RPMI8226 (cell line): ENCODE measurements at places on chromosomes 16 and 17.

DNA sequence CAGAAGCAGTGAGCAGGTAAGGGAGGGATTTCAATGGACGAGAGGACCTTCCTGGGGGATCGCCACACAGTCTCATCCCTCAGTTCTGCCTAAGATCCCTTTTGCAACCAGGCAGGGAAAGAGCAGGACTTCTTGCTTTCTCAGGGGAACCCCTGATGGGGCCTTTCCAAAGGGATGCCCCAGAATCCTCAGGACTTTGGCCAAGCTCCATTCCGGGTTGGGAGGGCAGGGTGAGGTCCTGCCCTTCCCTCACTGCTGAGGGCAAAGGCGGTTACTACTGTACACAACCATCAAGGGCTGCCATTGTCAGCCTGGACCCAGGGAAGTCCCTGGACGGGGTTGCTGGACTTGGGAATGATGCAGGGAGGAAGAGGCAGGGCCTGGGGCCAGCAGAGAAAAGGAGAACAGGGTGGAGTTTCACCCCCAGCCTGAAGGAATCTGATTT lies 9.7 kb downstream of the PRR29 start:
- no peak for DNase-seq

- no peak for DNase-seq
Observed at GRCh38 chr17:37604556-37604955, 4.7 kb downstream of the SYNRG start.

GRCh38 chr17:81031566-81032550 lies 3.1 kb upstream of the BAIAP2 start:
- no peak for DNase-seq

- no peak for DNase-seq
Observed at GRCh38 chr16:10088380-10088793, 93.8 kb downstream of the GRIN2A start.

DNA sequence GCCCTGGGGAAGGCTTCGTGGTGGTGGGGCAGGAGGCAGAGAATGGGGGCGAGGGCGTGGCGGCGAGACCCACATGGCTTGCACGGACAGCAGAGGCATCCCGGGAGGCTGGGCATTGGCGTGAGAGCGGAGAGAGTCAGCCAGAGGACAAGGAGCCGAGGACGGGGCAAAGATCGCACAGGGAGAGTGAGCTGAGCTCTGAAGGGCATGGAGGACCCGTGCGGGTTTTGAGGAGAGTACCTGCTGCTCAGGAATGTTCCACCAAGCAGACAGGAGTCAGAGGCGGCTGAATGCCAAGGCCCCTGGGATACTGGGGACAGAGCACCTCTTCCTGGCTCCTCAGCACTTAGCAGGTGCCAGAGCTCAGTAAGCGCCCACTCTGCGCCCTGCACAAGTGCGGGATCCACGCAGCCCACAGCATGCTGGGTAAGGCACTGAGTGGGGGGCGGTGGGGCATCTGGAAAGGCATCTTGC lies 47.8 kb downstream of the ARHGAP27 start:
- no peak for DNase-seq

GRCh38 chr17:75853433-75853832 lies 1.7 kb downstream of the WBP2 start:
- no peak for DNase-seq

DNA sequence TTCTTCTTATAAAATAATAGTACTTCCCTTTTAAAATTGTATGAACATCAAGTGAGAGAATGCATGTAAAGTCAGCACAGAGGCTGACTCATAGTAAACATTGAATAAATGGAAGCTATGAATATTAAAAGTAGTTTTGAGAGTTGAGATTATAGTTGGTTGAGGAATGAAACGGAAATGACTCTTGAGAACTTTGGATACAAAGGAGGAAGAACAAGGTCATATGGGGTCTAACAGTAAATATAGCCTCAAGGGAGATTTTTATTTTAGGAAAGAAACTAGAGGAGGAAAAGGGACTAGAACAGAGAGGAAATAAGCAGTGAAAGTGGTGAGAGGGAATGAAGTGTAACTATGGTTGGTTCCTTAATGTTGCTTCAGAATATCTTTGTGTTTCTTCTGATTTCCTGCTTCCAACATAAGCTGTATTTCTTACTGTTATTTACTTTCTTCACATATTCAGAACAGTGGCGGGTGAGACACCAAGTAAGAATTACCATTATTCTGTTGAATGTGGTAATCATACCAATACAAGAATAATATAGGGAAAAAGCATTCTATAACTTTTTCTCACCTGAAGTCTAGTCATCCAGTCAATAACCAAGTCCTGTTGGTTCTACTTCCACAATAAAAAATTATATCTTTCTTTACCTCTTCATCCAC lies 165.1 kb downstream of the CHD9 start:
- no peak for DNase-seq

DNA sequence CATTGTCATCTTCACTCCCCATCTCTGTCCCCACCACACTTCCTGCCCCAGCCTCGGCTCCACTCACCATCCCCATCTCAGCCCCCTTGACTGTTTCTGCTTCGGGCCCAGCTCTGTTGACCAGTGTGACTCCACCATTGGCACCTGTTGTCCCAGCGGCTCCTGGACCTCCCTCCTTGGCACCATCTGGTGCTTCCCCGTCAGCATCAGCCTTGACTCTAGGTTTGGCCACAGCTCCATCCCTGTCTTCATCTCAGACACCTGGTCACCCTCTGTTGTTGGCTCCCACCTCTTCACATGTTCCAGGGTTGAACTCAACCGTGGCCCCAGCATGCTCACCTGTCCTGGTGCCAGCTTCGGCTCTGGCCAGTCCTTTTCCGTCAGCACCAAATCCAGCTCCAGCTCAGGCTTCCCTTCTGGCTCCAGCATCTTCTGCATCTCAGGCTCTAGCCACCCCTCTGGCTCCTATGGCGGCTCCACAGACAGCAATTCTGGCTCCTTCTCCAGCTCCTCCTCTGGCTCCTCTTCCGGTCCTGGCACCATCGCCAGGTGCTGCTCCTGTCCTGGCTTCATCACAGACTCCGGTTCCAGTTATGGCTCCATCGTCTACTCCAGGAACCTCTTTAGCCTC lies 24.4 kb upstream of the PHKG2 start:
- no peak for DNase-seq

DNA sequence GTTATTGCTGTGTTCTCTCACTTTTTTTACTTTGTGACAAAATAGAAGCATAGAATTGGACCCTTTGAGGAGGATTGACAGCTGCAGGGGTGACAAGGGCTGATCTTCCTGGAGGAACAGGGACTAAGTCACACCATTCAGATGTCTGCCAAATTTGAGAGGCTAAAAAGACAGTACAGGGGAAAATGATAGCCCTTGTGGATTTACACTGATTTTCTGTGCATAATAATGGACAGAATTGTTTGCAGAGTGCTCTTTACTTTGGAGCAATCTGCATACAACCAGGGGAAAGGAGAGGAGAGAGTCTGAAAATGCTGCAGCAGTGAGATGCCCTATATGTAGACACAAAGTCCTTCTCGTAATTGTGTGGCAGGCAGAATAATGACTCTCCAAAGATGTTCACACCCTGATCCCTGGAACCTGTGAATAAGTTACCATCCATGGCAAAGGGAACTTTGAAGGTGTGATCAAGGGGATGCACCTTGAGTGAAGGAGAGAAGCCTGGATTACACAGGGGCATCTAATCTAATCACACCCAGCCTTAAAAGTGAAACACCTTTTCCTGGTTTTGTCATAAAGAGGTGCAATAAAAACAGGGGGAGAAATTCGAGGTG lies 221.4 kb upstream of the CPHXL start:
- no peak for DNase-seq

GRCh38 chr17:78732354-78732753 lies 49.7 kb downstream of the CYTH1 start:
- DNase-seq = no peak

GRCh38 chr17:66177048-66177447 lies 14.9 kb downstream of the CEP112 start:
- no peak for DNase-seq

- peak; percentile 80 for DNase-seq
Observed at GRCh38 chr17:50153650-50154575, 3.4 kb upstream of the PPP1R9B start.

- peak; percentile 30 for DNase-seq
Observed at GRCh38 chr17:34398990-34399389, 36.0 kb upstream of the CCL1 start.

- DNase-seq = no peak
Observed at GRCh38 chr17:8056976-8057625, 18.2 kb downstream of the ALOX15B start.

GRCh38 chr17:76943781-76944213 lies 75.6 kb downstream of the MGAT5B start:
- DNase-seq = no peak

GRCh38 chr16:89738538-89739317 lies 17.4 kb downstream of the ZNF276 start:
- DNase-seq = no peak

- DNase-seq = no peak
Observed at GRCh38 chr17:51730303-51731050, 428.0 kb downstream of the CA10 start.

DNA sequence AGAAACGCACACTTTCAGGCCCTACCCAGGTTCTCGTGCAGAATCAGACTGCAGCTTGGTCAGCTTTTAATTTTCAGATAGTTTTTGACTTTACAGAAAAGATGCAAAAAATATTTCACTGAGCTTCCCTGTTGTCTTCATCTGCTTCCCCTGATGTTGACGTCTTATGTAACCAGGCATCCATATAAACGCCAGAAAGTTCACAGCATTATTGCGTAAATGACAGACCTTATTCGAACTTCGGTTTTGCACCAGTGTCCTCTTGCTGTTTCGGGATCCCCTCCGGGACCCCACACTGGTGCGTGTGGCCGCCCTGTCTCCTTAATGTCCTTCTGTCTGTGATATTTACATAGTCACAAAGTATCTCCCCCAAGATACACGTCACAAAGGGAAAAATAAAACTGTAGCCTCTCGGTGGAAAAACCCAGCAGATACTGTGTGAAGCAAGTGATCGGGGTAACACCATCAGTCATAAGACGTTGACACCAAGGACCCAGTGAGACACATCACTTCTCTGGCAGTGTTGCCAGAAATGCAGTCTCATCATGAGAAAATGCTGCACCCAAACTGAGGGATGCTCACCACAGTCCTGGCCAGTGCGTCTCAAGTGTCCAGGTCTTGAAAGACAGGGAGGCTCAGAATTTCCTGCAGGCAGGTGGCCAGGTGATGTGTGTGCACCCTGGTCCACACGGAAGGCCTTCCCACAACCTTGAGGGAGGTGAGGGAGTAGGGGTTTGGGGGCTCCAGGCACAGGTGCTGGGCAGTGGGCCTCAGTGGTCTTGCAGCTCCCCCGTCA lies 4.3 kb downstream of the BANP start:
- no peak for DNase-seq

- peak; percentile 71 for DNase-seq
Observed at GRCh38 chr17:48678141-48678971, 44.0 kb downstream of the PRAC1 start.

GRCh38 chr17:75034236-75034908 lies 12.4 kb downstream of the ATP5PD start:
- DNase-seq = peak; percentile 95

DNA sequence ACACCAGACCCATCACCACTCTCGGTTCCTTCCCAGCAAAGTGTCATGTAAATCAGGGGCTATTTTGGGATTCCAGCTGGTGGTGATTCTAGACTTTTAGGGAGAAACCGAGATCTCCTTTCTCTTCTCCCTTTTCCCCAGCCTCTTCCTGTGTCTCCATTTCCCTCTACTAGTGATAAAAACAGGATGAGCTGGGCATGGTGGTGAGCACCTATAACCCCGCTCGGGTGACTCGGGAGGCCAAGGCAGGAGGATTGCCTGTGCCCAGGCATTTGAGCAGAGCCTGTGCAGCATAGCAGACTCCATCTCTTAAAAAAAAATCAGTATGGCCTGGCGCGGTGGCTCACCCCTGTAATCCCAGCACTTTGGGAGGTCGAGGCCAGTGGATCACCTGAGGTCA lies 6.1 kb downstream of the TBX21 start:
- DNase-seq = no peak

DNA sequence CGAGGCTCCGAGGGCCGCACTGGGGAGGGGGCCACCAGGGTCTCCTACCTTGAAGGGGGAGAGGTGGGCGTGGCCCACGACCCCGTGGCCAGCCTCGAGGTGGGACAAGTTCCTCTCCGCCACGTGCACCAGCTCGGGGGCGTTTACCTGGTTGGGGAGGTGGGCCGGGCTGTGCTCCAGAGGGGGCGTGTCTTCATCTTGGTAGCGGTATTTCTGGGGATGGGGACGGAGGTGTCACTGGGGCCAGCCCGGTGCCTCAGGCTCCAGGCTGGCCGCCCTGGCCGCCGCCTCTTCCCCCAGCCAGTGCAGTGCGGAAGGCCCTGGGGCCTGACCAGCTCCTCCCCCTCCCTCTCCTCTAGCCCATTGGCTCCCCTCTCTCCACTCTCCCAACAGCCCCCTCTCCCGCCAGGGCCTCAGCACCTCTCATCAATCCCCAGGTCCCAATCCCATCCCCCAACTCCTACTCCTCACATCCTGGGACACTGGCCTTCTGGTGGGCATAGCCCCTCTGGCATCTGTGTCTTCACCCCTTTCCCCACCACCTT lies 11.5 kb downstream of the DLG4 start:
- no peak for DNase-seq

DNA sequence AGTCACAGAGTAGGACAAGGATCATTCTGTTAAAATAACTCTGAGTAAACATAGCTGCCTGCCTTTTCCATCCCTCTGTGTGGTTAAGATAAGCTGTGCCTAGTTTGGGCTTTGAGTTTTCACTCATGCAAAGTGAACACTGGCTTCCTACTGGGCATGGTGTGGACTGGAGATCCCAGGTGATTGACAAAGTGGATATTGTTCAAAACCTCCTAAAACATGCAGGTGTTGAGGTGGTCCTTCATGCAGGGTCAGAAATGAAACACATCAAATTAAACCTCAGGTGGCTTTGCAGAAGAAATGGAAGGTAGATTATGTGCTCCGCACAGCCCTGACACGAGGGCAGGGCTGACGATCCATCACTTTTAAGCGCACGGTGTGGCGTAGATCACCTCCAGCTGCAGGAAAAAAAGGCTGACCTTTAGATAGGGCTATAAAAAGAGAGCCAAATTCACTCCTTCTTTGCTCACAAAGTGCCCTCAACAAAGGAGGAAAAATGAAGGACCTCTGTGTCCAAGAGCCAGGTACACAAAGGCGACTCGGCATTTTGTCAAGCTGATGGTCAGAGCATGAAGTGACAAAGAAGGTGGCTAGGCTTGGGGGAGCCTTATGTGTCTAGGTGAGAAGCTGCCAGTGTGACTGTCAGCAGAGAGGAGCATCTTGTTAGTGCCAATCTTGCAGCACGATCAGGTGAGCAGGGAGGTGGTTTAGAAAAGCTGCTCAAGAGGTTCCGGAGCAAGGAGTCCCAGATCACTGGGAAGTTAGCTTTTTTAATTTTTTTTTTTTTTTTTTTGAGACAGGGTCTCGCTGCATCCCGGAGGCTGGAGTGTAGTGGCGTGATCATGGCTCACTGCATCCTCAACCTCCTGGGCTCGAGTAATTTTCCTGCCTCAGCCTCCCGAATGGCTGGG lies 19.9 kb upstream of the ITPRIPL2 start:
- no peak for DNase-seq

- DNase-seq = no peak
Observed at GRCh38 chr17:39678340-39679116, 9.3 kb downstream of the PGAP3 start.

GRCh38 chr16:75506107-75506506 lies 10.9 kb upstream of the CHST6 start:
- no peak for DNase-seq
